ENCODE measurements at places on chromosomes 4 and X. TPM values are rescaled to one million over a fixed set of nuclear protein-coding genes. Genes with fewer than 3 reads are reported as not detected.

DNA sequence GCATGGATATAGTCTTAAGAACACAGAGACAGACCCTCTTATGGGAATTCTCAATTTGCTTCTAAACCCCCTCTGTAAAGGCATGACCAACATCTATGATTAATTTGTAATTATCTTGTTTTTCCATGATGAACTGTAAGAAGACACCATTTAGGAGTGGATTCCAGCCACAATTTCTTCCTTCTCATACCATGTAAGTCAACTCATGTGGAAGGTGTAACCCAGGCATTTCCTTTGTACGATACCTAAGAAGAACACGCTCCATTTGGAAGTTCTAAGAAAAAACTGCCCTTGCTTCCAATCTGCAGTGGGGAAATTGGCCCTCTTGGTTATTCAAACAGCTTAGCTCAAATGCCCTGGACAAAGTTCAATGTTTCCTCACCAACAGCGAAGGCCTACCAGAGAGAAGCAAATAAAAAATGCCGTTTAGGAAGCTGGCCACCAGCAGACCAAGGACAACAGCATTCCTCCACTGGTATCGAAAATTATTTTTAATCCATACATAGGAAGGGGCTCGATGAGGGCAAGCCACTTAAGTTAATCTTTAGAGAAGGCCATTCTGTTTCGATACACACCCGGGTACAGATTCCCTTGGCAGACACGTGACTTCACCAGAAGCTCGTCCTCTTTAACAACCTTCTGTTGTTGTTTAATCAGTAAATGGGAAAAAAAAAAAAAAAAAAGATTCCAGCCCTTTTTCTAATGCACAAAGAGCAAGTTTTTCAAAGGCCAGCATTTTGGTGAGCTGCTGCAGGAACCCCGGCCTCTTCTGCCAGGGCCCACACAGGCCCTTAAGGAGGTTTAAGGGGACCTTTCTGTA, 2.6 kb downstream of the DHRSX start:
- DNase-seq: no peak
- no peaks in the 10 kb centered on the region for H3K27me3 ChIP-seq
- H3K4me3 ChIP-seq: peak overlapping the region; percentile 84
- H3K4me1 ChIP-seq: peaks cover 26% of the 10 kb centered on the region
- H3K36me3 ChIP-seq: no peaks in the 10 kb centered on the region

The MAPK10 gene
- total RNA-seq: not detected

DNA sequence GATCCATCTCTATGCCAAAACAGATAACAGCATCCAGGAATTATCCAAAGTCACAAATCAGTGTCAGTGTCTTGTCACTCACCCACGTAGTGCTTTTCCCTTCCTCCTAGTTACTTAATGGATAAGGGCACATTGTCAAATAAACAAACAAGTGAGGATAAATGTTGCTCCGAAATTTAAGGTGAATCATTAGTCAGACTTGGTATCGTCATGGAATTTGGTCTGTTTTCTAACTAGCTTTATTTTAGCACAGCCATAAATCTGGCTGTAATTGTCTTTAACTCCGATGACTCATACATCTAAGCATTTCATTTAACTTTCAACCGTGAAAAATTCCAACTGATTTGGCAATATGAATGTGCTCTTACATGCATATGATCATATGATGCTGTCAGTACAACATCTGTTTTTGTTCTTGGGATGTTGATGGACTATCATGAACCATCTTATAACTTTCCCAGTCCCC, 83.3 kb downstream of the SNCA start:
- no peak for DNase-seq
- no peaks in the 10 kb centered on the region for H3K4me1 ChIP-seq
- H3K4me3 ChIP-seq: no peak overlapping the region
- H3K36me3 ChIP-seq: no peaks in the 10 kb centered on the region
- no peak overlapping the region for H3K27ac ChIP-seq
- H3K27me3 ChIP-seq: peaks cover 7% of the 10 kb centered on the region

The FAAH2 gene
- 5.5 TPM for total RNA-seq

GRCh38 chr4:157004279-157005161, 32.9 kb upstream of the PDGFC start:
- H3K27me3 ChIP-seq: no peaks in the 10 kb centered on the region
- no peak overlapping the region for H3K4me3 ChIP-seq
- no peak overlapping the region for H3K27ac ChIP-seq
- H3K4me1 ChIP-seq: no peaks in the 10 kb centered on the region

DNA sequence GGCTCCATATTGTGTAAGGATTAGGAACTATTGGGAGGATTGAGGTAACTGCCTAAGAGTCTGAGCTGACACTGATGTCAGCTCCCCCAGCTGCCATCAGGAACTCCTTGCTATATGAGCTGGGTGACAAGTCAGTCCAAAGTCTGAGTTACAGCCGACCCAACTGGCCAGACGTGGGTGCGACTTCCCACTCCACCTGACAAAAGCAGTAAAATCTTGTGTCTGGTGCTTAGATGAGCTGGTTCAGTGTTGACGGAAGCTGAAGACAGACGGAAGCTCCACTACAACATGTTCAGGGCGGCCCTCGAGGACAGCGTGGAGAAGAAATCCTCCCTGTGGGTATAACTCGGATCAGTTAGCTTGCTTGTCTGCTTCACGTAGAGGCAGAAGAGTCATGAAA, 22.8 kb upstream of the NAT8L start:
- no peak overlapping the region for H3K4me3 ChIP-seq
- H3K27ac ChIP-seq: no peak overlapping the region
- DNase-seq: no peak
- peaks cover 41% of the 10 kb centered on the region for H3K27me3 ChIP-seq

DNA sequence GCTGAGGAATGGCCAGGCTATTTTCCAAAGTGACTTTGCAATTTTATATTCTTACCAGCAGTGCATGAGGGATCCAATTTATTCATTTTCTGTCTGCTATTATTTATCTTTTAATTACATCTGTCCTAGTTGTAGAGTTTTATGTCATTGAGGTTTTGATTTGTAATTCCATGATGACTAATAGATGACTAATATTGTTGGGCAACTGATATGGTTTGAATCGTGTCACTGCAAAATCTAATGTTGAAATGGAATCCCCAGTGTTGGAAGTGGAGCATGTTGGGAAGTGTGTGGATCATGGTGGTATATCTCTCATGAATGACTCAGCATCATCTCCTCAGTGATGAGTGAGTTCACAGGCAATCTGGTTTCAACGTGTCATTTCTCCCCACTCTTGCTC, 201.5 kb downstream of the TBX22 start:
- no peaks in the 10 kb centered on the region for H3K36me3 ChIP-seq
- H3K27me3 ChIP-seq: no peaks in the 10 kb centered on the region
- no peaks in the 10 kb centered on the region for H3K4me1 ChIP-seq
- no peak overlapping the region for H3K4me3 ChIP-seq

DNA sequence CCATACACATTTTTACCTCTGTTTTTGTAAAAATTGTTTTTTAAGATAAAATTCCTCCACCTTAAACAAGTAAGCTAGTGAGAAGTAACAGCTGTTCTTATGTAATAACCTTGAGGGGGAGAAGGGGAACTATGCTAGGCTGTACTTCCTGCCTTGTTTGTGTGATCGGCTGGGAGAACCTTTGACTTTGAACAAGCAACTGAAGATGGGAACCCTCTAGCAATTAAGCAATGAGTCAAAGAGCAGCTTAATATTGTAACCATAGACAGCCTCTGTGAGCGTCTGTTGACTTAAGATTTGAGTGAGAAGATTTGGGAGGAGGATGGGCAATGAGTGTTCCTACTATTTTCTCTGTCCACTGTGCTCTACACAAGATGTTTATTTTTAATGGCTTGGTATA, 135.1 kb downstream of the SCLT1 start:
- peaks cover 5% of the 10 kb centered on the region for H3K4me1 ChIP-seq
- H3K27ac ChIP-seq: no peak overlapping the region
- peaks cover 31% of the 10 kb centered on the region for H3K36me3 ChIP-seq
- no peak for DNase-seq
- H3K4me3 ChIP-seq: no peak overlapping the region
- no peaks in the 10 kb centered on the region for H3K27me3 ChIP-seq

- H3K27me3 ChIP-seq: peaks cover 2% of the 10 kb centered on the region
- no peaks in the 10 kb centered on the region for H3K4me1 ChIP-seq
- H3K4me3 ChIP-seq: no peak overlapping the region
- H3K36me3 ChIP-seq: no peaks in the 10 kb centered on the region
- DNase-seq: no peak
These were observed 157.9 kb downstream of the GBA3 start for GRCh38 chr4:22850630-22851029.

- no peak for DNase-seq
- H3K4me1 ChIP-seq: no peaks in the 10 kb centered on the region
- H3K4me3 ChIP-seq: no peak overlapping the region
- no peaks in the 10 kb centered on the region for H3K36me3 ChIP-seq
- no peaks in the 10 kb centered on the region for H3K27me3 ChIP-seq
These were observed 658.7 kb upstream of the EPHA5 start for GRCh38 chr4:66328803-66329574.

GRCh38 chr4:55087009-55087912, 38.1 kb downstream of the KDR start:
- H3K27ac ChIP-seq: no peak overlapping the region
- H3K4me3 ChIP-seq: no peak overlapping the region
- DNase-seq: no peak
- H3K36me3 ChIP-seq: no peaks in the 10 kb centered on the region

Data from activated naive CD8-positive, alpha-beta T cell treated with anti-CD3 and anti-CD28 coated beads, Interleukin-2, amount 10 ng/mL, durations not matched to agents 7 days and 5 days (primary cell).